ENCODE measurements at places on chromosomes 12 and 14. TPM values are rescaled to one million over a fixed set of nuclear protein-coding genes. Genes with fewer than 3 reads are reported as not detected.

Gene MSI1
- total RNA-seq = not detected

Gene LMO3
- 0.56 TPM for total RNA-seq

Gene CISTR
- total RNA-seq = not detected

Gene NRL
- total RNA-seq = 0.56 TPM

Gene SVOP
- under 0.01 TPM for total RNA-seq

Gene FOXM1
- total RNA-seq = 0.28 TPM

Gene ACOT6
- not detected for total RNA-seq

Measured in regular cardiac myocyte (primary cell).